ENCODE measurements at places on chromosomes 1 and 21. TPM values are rescaled to one million over a fixed set of nuclear protein-coding genes. Genes with fewer than 3 reads are reported as not detected.

GRCh38 chr21:27372381-27372780, 405.5 kb upstream of the ADAMTS5 start:
- ATAC-seq: no peak

- ATAC-seq: no peak
Measured at GRCh38 chr1:69898403-69898947, 306.9 kb downstream of the LRRC40 start.

DNA sequence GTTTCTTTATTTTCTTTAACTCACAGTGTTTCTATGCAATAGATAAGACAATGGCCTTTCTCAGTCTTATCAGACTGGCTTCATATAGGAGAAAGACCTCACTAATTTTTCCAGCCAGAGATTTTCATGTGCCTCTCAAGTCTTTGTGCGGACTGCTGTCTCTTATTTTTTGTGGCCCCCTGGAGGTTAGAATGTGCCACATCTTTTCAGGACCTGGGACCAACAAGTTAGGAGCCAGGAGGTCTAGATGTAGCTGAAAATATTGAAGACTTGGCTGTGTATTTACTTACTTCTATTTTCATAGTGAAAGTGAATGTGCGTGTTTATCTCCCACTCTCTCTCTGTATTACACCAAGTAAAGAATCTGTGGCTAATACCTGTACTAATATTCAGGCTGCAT, 42.1 kb upstream of the CFHR3 start:
- ATAC-seq: no peak

- no peak for ATAC-seq
Measured at GRCh38 chr21:16563795-16564194, 834.0 kb downstream of the USP25 start.

Gene KIF2C
- 2.2 TPM for total RNA-seq

Gene FLG2
- total RNA-seq: not detected

All from gastroesophageal sphincter (tissue), 4 donors.